Pancreas (tissue), 10 donors: ENCODE measurements at places on chromosomes 1 and 21.
A peak's percentile ranks its signal among the peaks of the same experiment; 100 is the strongest.

DNA sequence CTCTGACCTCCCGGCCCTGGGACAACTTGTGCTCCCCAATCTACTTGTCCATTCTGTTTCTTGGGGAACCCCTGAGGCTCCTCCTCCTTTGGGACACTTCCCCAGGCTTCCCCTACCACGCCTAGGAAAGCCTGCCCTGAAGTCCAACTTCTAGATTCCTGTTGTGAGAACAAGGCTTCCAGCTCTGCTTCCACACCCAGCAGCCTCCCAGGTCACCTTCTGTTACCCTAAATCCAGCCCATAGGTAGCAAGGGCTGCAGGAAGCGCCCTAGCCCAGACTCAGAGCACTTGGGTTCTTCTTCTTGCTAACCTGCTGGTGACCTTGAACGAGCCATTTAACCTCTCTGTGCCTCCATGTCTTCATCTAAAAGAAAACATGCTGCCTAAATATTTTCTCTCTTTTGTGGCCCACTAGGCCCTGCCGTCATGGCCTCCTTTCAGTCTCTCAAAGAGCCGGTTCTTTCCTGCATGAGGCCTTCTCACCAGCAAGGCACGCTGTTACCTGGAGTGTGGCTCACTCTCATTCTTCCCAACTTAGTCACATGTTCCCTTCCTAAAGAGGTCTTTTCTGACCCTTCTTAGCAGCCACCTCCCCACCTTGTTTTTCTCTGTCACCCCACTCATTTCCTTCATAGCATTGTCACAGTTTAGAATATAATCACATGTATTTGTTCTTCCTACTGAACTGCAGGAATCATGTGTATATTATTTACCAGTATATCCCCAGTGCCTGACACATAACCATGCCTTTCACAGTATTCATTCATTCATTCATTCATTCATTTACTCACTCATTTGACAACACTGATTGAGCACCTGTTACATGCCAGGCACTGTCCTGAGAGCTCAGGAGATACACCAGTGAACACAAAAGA, 1.4 kb downstream of the CAPN2 start:
- peak overlapping the region; percentile 70 for H3K4me3 ChIP-seq
- no peaks in the 10 kb centered on the region for H3K27me3 ChIP-seq
- peaks cover 24% of the 10 kb centered on the region for H3K4me1 ChIP-seq
- peaks cover 5% of the 10 kb centered on the region for H3K36me3 ChIP-seq
- DNase-seq: no peak

DNA sequence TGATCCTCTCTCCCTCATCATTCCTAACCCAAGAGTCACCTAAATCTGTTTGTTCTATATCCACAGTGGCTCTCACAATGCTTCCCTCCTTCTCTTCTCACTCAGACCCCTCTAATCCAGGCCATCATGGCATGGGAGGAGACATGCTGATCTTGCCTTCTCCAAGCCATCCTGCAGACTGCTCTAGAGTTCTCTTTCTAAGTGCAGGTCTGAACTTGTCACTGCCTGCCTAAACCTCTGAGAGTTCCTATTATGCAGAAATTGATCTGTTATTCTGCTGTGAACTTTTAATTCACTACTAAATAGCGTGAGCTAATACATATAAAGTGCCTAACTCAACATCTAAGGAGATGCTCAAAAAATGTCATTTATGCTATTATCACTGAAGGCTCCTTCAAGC, 26.8 kb downstream of the LAMC2 start:
- H3K27ac ChIP-seq: no peak overlapping the region
- H3K36me3 ChIP-seq: no peaks in the 10 kb centered on the region
- no peaks in the 10 kb centered on the region for H3K4me1 ChIP-seq
- no peaks in the 10 kb centered on the region for H3K27me3 ChIP-seq
- no peak overlapping the region for H3K4me3 ChIP-seq
- no peak for DNase-seq

GRCh38 chr1:27618341-27619082, 14.6 kb upstream of the AHDC1 start:
- no peaks in the 10 kb centered on the region for H3K4me1 ChIP-seq
- no peaks in the 10 kb centered on the region for H3K36me3 ChIP-seq
- no peak overlapping the region for H3K27ac ChIP-seq
- H3K27me3 ChIP-seq: no peaks in the 10 kb centered on the region
- DNase-seq: no peak

- no peaks in the 10 kb centered on the region for H3K27me3 ChIP-seq
- H3K36me3 ChIP-seq: no peaks in the 10 kb centered on the region
- no peak for DNase-seq
- H3K4me3 ChIP-seq: no peak overlapping the region
Measured at GRCh38 chr1:89546934-89547562, 22.4 kb downstream of the LRRC8B start.

GRCh38 chr1:168180148-168180524, 1.4 kb downstream of the TIPRL start:
- no peaks in the 10 kb centered on the region for H3K27me3 ChIP-seq
- H3K27ac ChIP-seq: no peak overlapping the region
- H3K4me3 ChIP-seq: peak overlapping the region; percentile 48
- no peak for DNase-seq
- H3K36me3 ChIP-seq: no peaks in the 10 kb centered on the region
